Immature natural killer cell (primary cell): ENCODE measurements at places on chromosomes 6 and 20.

DNA sequence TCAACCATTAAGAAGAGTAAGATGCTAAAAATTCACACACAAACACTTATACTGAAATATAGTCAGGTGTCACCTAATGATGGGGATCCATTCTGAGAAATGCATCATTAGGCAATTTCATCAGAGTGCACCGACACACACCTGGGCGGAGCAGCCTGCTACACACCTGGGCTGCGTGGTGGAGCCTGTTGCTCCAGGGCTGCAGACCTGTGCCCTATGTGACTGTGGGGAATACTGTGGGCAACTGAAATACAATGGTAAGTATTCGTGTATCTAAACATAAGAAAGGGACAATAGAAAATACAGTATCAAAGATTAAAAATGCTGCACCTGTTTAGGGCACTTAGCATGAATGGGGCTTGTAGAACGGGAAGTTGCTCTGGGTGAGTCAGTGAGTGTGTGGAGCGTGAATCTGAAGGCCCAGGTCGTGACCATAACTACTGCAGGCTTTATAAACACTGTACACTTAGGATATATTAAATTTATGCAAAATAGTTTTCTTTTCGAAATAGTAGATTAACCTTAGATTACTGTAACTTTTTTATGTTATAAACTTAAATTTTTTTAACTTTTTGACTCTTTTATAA lies 124.4 kb upstream of the AFDN start:
- DNase-seq = no peak

GRCh38 chr6:159693894-159694545 lies 979 bp upstream of the SOD2 start:
- no peak for DNase-seq

GRCh38 chr6:34979218-34979617 lies 90.2 kb downstream of the ANKS1A start:
- no peak for DNase-seq

- peak; percentile 60 for DNase-seq
Observed at GRCh38 chr6:22062807-22063408, 233.9 kb downstream of the PRL start.

- DNase-seq = no peak
Observed at GRCh38 chr6:134642279-134642678, 307.6 kb downstream of the ALDH8A1 start.

GRCh38 chr20:64188682-64189529 lies 24.7 kb downstream of the MYT1 start:
- no peak for DNase-seq

DNA sequence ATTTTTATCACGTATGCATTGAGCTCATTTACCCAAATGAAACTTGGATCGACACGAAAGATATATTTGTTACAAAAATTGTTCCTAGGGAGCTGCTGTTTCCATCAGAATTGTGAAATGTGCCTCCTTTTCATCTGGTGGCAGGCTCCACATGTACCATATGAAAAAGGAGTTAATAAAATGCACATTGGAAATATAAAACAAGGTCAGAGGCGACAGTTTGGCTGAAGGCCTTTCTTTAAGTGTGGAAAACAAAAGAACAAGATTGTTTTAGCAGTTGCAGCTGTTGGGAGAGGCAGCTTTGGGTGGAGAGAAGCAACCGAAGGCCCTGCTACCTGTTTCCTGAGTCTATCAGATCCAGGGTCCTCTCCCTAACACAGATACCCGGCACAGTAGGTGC lies 334.5 kb upstream of the NT5E start:
- DNase-seq = no peak

- DNase-seq = no peak
Observed at GRCh38 chr20:717832-718231, 42.2 kb upstream of the SCRT2 start.

GRCh38 chr20:15445056-15445840 lies 1107.8 kb upstream of the FLRT3 start:
- no peak for DNase-seq

GRCh38 chr20:13995841-13996240 lies 525 bp downstream of the MACROD2 start:
- peak; percentile 5 for DNase-seq

- no peak for DNase-seq
Observed at GRCh38 chr6:8085053-8085511, 17.3 kb downstream of the EEF1E1 start.

DNA sequence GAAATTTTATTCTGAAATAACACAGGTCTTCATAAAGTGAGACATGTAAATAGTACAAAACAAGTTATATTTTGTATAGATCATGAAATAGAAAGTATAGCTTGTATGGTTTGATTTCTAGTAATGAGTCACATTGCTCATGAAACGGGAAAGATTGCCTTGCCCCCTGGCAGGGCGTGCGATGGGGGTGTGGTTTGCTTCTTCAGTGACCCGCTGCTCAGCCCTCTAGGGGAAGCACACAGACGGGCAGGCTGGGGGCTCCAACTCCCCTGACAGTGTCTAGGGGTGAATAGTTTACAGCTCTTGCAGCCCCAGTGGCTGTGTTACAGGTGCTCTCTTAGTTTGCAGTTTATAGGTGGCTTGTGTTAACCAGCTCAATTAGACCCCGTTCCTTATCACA lies 170.5 kb upstream of the RGS17 start:
- no peak for DNase-seq

- DNase-seq = no peak
Observed at GRCh38 chr6:100099189-100100074, 105.4 kb upstream of the MCHR2 start.

GRCh38 chr6:104952911-104953399 lies 4.0 kb upstream of the LIN28B start:
- no peak for DNase-seq

DNA sequence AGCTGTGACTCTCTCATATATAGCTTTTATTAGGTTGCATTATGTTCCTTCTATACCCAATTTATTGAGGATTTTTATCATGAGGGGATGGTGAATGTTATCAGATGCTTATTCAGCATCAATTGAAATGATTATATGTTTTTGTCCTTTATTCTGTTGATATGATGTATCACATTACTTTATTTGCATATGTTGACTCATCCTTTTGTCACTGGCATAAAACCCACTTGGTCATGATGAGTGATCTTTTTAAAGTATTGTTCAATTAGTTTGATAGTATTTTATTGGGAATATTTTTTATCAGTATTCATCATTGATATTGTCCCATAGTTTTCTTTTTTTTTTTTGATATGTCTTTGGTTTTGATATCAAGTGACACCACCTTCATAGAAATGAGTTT lies 529.9 kb downstream of the MMUT start:
- no peak for DNase-seq

- no peak for DNase-seq
Observed at GRCh38 chr6:142463988-142464387, 162.2 kb downstream of the ADGRG6 start.

- DNase-seq = no peak
Observed at GRCh38 chr20:45400346-45401031, 7.6 kb upstream of the DBNDD2 start.

GRCh38 chr20:50799176-50799889 lies 4.5 kb downstream of the BCAS4 start:
- no peak for DNase-seq

- DNase-seq = no peak
Observed at GRCh38 chr20:41002842-41003142, 25.8 kb upstream of the TOP1 start.

DNA sequence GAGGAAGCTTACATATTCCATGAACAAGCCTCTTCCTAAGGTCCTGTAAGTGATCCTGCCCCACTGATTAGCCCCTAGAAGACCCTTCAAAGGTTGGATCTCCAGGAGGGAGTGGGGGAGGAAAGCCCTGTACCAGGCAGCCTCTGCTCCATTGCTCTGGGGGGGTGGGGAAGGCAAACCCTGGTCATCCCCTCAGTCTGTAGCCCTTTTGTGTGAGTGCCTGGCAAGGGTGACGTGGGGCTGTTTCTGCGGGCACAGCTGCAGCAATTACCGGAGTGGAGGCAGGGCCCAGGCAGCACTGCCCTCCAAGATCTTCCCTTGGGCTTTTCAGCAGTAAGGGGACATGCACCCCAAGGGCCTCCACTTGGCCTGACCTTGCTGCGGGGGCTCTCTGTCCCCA lies at the start of gene MOG:
MOG (plus strand) TSS at position 295 of the 400 bp plus-strand sequence. CDS start 118 bp downstream, outside the sequence.
- no peak for DNase-seq

DNA sequence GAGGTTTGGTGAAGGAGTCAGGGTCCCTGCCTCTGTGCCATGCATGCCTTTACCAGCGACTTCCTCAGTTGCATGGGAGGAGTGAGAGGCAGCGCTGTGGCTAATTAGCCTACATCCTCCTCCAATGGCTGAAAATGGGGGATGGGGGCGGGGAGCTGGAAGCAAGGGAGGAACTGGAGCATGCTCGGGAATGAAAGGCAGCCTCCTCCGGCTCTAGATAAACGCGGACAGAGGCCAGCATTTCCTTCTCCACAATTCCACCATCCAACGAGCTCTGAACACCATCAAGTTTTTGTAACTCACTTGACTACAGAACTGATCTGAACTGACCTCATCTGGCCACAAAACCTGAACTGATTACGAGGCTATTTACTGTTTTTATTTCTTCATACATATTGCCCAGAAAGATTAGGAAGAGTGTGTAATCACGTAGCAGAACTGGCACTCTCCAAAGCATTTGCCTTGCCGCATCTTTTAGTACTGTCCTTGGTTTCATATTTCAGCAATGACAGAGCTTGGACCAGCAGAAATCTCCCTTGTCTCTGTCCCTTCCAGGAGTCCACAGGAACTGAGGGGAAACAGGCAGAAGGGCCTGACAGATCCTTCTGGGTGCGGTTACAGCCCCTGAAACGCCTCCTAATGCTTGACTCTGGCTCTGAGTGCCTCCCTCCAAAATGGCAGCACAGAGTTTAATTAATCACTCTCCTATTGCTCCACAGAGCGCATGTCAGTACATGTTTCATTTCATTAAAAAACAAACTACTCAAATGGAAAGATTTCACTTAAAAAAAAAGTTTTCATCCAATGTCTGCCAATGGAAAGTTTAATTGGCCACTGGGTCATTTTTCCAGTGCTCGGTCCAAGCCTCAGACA lies 58.2 kb upstream of the TRAF3IP2 start:
- DNase-seq = no peak

DNA sequence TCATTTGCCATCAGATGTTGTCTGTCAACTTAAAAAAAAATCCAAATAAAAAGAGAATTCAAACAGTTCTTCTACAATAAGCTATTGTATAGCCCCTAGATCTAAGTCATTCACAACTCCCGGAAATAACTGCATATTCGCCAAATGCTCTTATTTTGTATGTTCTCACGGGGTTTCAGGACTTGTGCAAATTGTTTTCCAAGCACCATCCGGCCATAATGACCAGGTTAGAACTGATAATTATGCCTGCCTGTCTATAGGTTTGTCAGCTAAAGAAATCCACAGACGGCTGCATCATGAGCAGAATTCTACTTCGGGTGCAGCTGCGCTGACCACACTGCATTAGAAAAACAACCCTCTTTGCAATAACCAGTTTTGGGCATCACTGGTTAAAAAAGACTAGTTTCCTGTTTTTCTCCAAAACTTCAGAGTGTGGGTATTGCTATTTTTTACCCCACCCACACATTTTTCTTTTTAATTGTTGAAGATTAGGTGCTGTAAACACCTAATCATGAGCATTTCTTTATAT lies 87.7 kb downstream of the HIVEP2 start:
- no peak for DNase-seq

DNA sequence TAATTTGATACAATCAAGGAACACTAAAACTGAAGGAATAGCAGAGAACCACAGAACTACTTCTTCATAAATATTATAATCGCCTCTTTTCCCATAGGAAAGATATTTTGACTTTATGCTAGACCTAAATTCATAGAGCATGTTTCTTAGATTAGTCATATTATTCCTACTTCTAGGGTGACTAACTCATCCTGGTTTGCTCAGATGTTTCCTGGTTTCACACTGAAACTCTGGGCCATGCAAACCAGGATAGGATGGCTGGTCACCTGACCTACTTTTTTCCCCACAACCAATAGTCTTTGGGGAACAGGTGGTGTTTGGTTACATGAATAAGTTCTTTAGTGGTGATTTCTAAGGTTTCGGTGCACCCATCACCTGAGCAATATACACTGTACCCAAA lies 42.8 kb downstream of the MMS22L start:
- no peak for DNase-seq

- no peak for DNase-seq
Observed at GRCh38 chr6:98864497-98864896, 30.1 kb downstream of the POU3F2 start.

DNA sequence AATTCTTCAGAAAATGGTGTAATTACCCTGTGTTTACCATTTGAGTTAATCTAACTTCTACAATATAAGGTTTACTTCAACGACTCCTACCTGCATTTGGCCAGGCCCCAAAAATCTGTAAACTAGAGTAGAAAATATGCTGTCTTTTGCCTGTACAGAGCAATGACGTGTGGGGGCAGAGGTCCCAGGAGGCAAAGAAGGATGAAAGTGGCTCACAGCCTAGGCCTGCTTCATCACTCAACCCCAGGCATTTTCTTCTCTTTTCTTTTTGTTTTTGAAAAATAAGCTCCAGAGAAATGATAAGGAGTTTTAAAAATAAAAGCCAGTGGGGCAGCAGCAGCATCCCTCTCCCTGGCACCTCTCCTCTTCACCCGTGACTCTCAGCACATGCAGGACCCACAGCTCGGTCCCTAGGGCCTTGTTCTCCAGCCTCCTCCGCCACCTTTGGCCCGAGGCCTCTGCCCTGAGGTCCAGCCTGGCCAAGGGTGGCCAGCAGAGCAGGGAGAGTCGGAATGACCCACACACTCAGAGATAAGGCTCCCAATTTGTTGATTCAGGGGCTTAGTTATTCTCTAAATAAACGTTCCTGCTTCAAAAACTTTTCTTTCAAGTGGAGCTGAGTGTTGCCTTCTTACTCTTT lies 310.3 kb upstream of the RNF24 start:
- no peak for DNase-seq

- DNase-seq = no peak
Observed at GRCh38 chr6:21518317-21518716, 75.2 kb upstream of the SOX4 start.

DNA sequence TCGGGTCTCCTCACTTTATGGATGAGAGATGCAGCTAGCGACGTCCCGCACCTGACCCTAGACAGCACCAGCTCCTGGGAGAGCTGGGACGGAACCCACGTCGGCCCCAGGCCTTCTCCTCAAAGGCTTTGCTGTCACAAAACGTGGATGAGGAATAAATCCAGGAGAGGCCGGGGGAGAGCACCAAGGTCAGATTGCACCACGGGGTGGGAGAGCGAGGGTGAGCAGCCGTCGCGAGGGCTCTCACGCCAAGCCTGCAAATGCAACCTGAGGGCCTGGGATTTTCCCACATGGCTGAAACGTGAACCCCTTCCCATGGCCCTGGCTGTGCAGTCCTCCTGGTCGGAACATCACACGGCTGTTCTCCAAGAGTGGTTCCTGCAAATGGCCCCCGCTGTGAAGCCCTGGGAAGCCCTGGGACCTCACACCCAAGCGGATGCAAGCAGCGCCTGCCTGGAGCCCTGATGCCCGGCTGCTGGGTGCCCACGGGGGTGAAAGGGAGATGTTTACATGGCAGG lies 45.3 kb downstream of the DLL1 start:
- no peak for DNase-seq

- no peak for DNase-seq
Observed at GRCh38 chr6:124197148-124197547, 393.5 kb downstream of the NKAIN2 start.

GRCh38 chr6:53139841-53140413 lies 8.7 kb downstream of the GCM1 start:
- no peak for DNase-seq

- no peak for DNase-seq
Observed at GRCh38 chr6:15730442-15730841, 67.6 kb upstream of the DTNBP1 start.

- DNase-seq = no peak
Observed at GRCh38 chr6:167846997-167847606, 20.4 kb downstream of the AFDN start.
